ENCODE measurements at places on chromosomes 5 and 9. TPM values are rescaled to one million over a fixed set of nuclear protein-coding genes. Genes with fewer than 3 reads are reported as not detected.

DNA sequence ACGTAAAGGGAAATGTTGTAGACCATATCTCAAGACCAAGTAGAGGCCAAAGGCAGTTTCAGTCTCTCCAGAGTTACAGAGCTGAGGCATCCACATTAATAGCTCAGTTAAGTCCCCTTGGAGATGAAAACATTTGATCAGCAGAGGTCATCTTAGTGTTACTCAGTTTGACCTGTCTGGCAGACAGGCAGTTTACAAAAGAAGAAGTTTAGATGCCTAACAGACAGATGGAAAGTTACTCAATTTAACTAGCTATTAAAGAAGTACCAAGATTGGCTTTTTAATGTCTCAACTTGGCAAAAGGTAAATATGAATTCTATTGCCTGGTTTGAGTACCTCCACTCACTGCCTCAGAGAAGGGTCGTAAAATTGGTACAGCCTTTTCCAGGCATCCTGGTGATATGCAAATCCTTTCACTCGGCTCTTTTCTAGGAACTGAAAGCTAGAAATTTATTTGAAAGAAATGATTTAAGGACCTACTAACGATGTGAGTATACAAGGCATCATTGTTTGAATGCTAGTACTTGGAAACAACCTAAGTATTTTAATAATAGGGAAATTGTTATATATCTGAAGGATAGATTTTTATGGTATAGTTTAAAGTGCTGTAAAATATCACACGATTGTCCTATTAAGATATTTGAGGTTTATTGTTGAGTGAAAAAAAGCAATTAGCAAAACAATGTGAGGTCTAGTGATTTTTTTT is 14.8 kb downstream of the ACO1 start:
- DNase-seq, result no peak

GRCh38 chr5:11596657-11597071 is 307.6 kb downstream of the CTNND2 start:
- no peak for DNase-seq

Gene SPOCK1
- 142 TPM for total RNA-seq

Gene TUBB4B
- 450 TPM for total RNA-seq

DNA sequence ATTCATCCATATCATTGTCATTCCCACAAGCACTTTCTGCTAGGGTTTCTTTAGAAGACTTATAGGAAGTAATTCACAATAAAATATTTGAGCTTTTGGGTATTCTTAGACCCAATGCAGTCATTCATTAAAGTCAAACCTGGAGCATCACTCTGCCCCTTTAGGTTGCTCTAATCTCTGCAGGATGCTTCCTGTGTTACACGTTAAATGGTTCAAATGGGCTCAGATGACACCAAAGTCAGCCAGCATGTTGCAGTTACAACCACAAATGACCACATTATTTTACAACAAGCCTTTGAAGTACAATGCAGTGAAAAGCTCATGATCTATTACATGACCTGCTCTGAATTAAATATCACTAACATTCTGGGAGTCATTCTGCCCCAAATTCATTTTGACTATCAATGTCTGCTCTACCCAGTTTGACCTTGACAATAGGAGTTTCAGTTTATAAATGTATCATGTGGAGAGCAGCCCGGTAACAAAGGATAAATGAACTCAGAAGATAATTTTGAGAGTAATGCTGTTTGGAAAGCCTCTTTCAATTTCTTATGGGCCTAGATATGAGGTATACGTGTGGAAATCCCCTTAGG is 668.6 kb upstream of the DMAC1 start:
- DNase-seq, result no peak

Gene F2RL1
- total RNA-seq, result 13.4 TPM

Gene ACTL7B
- total RNA-seq, result not detected

- peak; percentile 40 for DNase-seq
Measured at GRCh38 chr9:136045595-136046553, 49.2 kb downstream of the NACC2 start.

Gene SLC6A19
- 0.16 TPM for total RNA-seq

Gene DAB2IP
- total RNA-seq, result 70.7 TPM

Gene PCDHB13
- total RNA-seq, result 3.3 TPM

- DNase-seq, result no peak
Measured at GRCh38 chr5:127019928-127020327, 10.4 kb downstream of the MARCHF3 start.

GRCh38 chr5:34652914-34653313 is 3.2 kb upstream of the RAI14 start:
- no peak for DNase-seq

All from endodermal cell (in vitro differentiated cells).